Daoy (cell line): ENCODE measurements at places on chromosomes 11 and 22.

DNA sequence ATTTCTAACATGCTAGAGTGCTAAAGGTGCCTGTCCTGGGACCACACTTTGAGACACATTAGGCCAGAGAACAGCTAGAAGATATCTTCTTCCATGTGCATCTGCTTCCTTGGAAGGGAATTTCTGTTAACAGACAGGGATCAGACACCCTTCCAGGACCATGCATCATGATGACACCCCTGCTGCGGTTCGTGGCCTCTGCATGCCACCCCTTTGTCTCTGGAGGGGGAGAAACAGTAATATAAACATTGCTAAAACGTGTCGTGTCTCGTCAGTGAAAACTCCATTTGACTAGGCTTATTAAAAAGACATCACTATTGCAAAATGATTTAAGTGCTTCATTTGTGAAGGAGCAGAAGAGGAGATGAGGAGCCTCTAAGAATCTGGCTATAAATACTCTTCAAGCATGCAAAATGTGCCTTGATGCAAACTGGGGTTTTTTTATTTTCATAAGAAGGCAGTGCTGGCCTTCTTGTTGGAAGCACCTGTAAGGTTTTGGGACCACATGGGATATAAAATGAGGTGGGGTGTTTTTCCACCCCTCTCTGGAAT lies 141.6 kb downstream of the MYO18B start:
- DNase-seq = no peak

DNA sequence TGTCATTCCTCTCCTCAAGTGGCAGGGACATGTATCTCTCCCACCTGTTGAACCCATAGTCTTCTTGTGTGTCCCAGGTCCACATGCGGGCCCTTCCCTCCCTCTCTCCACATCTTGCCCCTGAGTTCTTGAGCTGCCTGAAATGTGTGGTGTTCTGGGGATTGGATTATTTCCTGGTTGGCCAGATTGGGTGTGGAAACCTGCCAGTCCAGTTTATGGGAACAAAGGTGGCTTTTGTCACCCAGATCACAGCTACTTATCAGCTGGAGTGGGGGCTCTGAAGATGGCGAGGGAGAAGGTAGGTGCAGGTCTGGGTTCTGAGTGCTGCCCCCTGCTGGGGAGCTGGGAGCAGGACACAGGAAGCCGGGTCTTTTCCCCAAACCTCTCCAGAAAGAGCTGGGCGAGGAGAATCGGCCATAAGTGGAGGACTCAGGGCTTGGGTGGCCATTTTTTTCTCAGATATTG lies 14.2 kb downstream of the DTX4 start:
- peak; percentile 52 for DNase-seq

DNA sequence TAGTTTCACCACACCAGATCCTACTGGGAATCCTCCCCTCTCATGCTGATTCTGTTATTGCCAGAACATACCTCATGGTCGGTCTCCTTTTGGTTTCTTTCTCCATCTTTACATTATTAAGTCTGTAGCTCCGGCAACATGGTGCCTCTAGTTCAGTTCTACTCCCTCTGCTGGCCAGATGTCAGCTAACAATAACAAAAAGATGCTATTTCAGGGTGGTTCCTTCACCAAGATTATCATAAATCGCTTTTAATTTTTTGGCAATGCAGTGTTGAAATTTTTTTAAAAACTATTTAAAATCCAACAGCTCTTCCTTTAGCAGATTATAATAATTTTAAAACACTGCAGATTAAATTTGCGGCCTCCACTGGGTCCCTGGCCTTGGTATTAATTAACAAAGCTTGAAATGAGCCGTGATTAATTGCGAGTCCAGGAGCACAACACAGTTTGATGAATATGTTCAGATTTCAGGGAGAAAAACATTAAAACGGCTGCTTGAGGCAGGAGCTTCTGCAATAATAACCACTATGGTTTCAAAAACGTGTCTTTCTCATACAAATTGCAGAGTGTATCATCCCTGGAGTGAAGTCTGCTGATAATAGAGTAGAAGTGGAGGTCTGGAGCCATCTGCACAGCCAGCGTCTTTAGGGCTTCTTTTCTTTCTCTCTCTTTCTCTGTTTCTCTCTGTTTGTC lies 492.9 kb upstream of the KIRREL3 start:
- peak; percentile 41 for DNase-seq

DNA sequence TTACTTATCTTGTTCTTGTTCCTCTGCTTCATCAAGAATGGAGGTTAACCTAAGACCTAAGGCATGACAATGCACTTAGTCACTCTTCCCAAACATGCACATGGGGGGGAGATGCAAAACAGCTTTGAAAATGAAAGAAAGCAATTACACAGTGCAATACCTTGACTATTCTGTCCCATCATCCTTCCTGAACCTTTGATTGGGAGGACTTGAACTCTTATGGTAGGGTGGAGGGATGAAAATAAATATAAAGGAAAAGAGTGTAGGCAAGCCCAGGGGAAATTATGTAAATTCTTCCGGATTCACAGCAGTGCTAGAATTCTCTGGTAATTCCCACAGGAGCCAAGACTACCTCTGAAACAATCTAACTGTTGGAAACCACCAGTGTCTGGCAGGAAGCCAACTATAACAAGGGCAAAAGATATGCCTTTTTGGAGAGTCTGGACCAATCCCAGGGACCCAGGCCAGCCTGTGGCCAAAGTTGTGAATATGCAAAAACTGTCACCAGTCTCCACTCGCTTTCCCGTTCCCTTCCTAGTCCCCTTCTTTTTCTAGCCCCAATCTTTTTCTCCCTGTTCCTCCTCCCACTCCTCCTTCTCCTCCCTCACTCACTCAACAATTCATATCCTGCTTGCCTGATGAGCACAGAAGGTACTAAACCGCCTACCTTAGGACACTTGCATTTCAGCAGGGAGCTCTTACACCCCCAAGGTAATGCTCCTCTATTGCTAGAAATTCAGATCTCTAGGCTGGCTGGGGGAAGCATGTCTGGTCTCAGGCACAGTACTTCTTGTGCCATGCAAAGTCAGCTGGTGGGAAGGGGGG lies 2.5 kb upstream of the RCN1 start:
- DNase-seq = peak; percentile 92

DNA sequence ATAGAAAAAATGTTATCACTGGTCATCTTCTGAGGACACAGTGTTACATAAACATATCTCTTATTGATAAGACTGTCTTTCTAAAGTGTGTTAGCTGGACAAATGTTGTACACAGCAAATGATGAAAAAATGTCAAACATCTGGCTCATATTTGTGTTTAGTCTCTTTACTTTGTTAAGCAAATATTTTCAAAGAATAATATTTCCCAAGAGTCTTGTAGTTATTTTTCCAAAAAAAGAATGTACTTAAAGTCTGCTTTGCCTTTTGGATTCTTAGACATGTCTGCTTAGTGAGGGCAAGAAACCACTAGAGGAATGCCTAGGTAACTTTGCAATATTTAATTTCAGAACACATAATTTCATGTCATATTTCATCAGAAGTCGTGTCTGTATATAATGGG lies 23.9 kb upstream of the CCDC179 start:
- no peak for DNase-seq

DNA sequence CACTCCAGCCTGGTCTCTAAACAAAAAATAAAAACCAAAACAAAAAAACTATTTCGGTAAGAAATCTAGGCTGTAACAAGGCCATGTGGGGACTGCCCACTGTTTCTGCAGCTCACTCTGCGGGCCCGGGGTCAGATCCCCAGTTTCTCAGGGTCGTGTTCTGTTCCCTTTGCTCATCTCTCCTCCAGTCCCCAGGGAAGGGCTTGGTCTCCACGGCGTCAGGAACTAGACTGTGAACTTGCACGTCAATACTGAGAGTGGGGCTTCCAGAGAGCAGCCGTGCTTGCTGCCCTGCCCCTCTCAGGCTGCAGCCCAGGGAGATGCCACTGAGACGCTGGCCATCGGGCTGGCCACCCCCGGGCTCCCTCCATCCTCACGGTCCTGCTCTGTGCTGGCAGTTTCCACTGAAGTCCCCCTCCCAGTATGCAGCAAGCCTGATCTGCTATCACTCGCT lies 33.7 kb upstream of the MOB2 start:
- DNase-seq = no peak

- DNase-seq = no peak
Measured at GRCh38 chr11:2881981-2882375, 3.6 kb downstream of the CDKN1C start.

DNA sequence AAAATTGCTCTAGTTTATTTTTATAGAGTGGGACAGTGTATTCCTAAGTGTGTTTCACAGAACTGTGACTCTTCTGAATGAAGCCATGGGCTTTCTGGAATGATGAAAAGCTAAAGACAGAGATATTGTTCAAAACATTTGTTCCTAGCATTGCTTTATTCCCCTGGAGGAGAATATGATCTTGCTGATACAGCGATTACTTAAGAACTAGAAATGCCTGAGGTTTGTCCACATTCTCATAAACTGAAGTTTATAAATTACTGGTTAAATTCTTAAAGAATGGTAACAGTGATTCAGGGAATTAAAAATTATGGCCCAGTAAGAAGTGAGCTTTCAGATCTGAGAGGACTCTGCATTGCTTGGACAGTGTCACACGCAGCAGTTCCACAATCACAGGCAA lies 690.3 kb downstream of the FAM181B start:
- no peak for DNase-seq

- peak; percentile 25 for DNase-seq
Measured at GRCh38 chr11:17314232-17314547, 37.4 kb upstream of the NCR3LG1 start.

DNA sequence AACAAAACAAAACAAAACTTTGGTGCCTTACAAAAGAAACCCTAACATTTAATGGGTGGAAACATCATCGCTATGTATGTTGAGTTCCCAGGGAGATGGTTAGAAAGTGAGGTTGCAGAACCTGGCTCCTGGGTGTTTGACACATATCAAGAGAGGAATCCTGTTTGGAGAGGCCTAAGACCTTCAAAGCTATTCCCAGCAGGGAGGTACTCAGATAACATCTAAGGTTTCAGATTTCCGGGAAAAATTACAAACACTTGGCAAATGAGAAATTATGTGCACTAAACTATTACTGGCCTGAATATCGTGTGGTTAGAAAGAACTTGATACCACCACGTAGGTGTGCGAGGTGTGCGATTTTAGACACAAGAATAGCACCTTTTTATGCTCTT lies 18.5 kb downstream of the TRIM5 start:
- no peak for DNase-seq

DNA sequence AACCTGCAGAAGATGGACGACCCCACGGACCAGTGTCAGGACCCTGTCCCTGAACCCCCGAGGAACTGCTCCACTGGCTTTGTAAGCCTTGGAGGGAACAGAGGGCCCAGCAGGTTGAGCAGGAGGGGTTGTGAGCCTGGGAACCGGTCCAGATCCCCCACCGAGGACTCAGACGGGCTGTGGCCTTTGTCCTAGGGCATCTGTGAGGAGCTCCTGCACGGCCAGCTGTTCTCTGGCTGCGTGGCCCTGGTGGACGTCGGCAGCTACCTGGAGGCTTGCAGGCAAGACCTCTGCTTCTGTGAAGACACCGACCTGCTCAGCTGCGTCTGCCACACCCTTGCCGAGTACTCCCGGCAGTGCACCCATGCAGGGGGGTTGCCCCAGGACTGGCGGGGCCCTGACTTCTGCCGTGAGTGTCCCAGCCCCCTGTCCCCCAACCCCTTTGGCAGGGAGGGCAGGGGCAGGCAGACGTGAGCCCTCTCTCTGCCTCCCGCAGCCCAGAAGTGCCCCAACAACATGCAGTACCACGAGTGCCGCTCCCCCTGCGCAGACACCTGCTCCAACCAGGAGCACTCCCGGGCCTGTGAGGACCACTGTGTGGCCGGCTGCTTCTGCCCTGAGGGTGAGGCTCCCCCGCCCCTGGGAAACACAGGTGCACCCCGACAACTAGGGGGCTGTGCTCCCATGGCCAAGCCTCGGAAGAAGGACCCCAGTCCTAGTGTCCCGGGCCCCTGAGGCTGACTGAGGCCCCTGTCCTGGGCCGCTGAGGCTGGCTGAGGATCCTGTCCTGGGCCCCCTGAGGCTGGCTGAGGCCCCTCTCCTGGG lies 6.4 kb downstream of the MUC5AC start:
- DNase-seq = no peak

GRCh38 chr11:26951809-26952515 lies 42.0 kb upstream of the FIBIN start:
- no peak for DNase-seq

- DNase-seq = no peak
Measured at GRCh38 chr22:44943701-44944324, 66.0 kb downstream of the PHF21B start.

DNA sequence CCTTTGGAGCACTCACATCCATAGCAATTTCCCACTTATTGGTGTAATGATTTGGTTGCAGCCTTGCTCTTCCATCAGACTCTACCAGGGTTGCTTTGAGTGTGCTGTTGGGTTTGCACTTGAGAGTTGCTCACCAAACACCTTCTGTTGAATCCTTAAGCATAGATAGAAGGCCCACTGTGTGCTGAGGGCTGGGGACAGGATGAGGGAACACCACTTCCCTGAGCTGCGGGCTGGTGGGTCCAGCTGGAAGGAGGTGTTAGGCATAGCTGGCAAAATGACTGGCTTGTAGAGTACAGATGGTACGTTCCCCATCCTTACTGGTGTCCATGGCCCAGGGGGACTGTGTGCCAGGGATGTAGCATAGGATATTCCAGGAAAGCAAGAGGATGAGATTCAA lies 3.9 kb downstream of the PRDM11 start:
- no peak for DNase-seq

DNA sequence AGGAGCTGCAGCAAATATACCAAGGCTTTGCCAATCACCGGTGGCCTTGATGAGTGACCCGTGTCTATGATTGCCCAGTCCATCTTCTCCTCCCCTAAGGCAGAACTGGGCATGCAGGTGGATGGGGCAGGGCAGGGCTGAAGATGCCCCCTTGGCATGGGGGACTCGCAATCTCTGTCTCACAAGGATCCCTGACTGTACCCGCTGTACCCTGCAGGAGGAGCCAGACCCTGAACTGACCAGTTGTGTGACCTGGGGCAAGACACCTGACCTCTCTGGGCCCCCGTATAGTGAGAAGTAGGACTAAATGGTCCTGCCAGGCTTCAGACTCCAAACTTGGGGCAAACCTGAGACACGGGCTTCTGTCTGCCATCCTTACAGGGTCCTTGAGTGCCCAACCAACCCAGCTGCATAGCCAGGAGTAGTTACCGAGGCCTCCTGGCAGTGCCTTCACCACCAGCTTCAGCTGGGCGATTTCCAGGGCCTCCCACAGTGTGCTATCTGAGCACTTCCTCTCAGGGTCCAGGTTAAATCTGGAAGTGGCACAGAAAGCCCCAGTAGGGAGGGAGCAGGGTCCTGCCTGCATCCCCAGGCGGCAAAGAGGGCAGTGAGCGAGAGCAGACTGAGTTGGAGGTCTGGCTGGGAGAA lies 6.4 kb upstream of the KCNJ11 start:
- no peak for DNase-seq

DNA sequence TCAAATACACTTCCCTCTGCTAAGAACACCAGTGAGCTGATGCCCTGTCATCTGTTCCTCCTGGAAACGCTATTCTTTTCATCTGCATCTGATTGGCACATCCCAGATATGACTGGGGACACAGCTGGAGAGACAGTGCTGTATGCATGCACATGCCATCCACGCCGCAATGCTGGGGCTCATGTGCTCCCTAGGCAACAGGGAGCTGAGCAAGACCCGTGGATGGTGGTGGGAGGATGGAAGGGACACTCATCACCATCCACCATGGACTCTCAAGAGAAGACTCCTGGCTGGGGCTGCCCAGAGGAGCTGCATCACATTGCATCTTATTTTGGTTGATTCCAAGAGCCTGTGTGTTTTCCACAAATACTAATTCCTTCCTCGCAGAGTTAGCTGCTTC lies 534.9 kb downstream of the OPCML start:
- DNase-seq = no peak

GRCh38 chr22:39966470-39966869 lies 6.3 kb downstream of the TMA7B start:
- DNase-seq = no peak
